ENCODE measurements at places on chromosomes 11 and 22. TPM values are rescaled to one million over a fixed set of nuclear protein-coding genes. Genes with fewer than 3 reads are reported as not detected.

DNA sequence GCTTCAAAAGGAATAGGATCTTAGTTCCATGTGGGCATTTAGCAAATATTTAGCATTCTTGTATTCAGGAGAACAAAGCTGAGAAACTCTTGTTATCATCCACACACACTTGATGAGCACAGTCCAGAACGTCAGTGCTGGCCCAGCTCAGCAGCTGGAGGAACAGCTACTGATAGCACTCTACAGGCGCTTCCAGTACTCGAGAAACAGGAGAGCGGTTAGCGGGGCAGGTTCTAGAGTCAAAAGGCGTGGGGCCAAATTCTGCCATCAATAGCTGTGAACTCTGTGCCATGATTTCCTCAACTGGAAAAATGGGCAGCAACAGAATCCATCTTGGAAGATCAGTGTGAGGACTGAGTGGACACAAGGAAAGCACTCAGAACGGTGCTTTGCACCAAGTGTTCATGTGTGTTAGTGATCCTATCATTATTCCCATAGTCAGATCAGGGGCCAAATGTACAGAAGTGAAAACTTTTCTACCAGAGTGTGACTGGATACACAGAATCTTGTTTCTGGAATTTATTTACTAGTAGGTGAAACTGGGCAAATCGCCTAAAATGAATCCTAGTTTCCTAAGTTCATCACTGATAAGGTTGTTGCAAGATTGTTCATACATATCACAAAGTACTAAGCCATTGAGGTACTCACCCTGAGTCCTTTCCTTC, 3.2 kb downstream of the JOSD1 start:
- peaks cover 54% of the 10 kb centered on the region for H3K4me1 ChIP-seq
- DNase-seq: peak; percentile 53
- H3K27me3 ChIP-seq: no peaks in the 10 kb centered on the region
- H3K4me3 ChIP-seq: no peak overlapping the region

DNA sequence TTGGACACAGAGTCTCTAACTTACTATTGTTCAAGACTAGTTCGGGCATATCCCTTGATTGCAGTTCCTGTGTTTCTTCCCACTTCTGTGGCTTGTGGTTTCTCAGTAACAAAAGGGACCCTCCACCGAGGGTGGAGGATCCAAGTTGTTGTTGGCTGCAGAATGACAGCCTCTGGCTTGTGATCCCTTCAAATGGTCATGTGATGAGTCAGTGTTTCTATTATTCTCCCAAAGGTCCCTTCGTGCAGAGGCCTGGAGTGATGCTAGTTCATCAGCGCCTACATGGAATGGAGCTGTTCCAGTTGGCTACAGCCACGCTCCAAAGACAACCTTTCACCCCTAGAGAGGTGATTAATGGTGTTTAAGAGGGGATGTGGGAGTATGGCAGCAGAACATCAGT, 2.6 kb upstream of the VWCE start:
- no peak overlapping the region for H3K4me3 ChIP-seq
- peaks cover 48% of the 10 kb centered on the region for H3K36me3 ChIP-seq
- H3K4me1 ChIP-seq: peaks cover 37% of the 10 kb centered on the region
- peaks cover 11% of the 10 kb centered on the region for H3K27me3 ChIP-seq

DNA sequence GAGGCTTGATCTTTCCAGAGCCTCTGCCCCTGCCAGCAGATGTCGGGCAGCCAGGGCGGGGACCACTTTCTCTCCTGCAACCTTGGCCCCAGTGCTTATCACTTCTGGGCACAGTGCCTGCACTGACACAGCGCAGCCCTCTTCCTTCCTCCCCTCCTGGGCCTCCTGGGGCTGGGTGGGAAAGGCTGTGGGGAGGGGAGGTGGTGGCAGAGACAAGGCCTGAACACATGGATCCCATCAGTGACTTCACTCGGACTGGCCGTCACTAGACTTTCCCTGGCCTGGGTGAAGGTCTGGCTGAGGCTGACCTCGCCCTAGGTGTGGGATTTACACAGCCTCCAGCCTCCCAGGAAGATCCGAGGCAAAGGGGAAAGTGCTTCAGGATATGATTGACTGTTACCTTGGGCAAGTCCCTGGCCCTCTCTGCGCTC, 68.1 kb downstream of the LRRC32 start:
- no peaks in the 10 kb centered on the region for H3K27me3 ChIP-seq
- no peak for DNase-seq
- peaks cover 14% of the 10 kb centered on the region for H3K4me1 ChIP-seq
- H3K36me3 ChIP-seq: no peaks in the 10 kb centered on the region

DNA sequence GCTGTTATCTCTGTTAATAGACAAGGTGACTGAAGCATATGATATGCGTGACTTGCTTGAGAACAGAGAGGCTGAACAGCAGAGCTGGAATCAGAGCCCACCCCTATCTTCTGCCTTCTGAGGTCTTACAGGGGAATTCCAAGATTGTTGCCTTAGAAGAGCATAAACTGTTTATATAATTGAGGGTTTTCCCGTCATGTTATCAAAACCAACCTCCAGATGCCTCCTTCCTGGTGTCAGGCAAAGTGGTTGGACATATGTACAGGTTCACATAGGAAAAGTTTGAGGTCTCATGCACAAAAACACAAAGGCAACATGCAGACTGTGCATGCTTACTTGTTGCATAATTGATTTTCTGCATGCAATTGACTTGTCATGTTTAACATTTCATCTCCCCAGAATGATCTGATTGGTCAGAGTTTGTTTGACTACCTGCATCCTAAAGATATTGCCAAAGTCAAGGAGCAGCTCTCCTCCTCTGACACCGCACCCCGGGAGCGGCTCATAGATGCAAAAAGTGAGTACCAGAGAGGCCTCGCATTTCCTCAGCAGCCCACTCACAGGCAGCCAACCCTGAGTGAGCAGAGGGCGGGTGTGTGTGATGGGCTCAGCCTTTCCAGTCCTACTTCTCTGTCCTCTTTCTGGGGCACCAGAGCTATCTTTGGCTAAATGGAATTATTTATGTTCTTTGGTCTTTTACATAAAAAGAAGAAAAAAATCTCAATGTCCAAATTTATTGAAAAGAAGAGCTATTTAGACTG, 88.9 kb downstream of the BMAL1 start:
- H3K27me3 ChIP-seq: no peaks in the 10 kb centered on the region
- no peak for DNase-seq
- no peaks in the 10 kb centered on the region for H3K4me1 ChIP-seq
- no peak overlapping the region for H3K27ac ChIP-seq
- H3K36me3 ChIP-seq: peaks cover 95% of the 10 kb centered on the region

GRCh38 chr11:128421577-128422330, 165.6 kb downstream of the ETS1 start:
- no peak overlapping the region for H3K4me3 ChIP-seq
- DNase-seq: no peak
- no peaks in the 10 kb centered on the region for H3K27me3 ChIP-seq
- H3K36me3 ChIP-seq: no peaks in the 10 kb centered on the region
- no peak overlapping the region for H3K27ac ChIP-seq

NRIP3 gene
- total RNA-seq: 1.3 TPM

- DNase-seq: no peak
- no peaks in the 10 kb centered on the region for H3K4me1 ChIP-seq
- H3K36me3 ChIP-seq: peaks cover 6% of the 10 kb centered on the region
- H3K27me3 ChIP-seq: no peaks in the 10 kb centered on the region
- no peak overlapping the region for H3K4me3 ChIP-seq
- H3K27ac ChIP-seq: no peak overlapping the region
Observed at GRCh38 chr11:44083906-44084305, 11.6 kb upstream of the EXT2 start.

GRCh38 chr11:70828593-70829082, 423.7 kb downstream of the SHANK2 start:
- no peak overlapping the region for H3K4me3 ChIP-seq
- peaks cover 5% of the 10 kb centered on the region for H3K4me1 ChIP-seq
- no peaks in the 10 kb centered on the region for H3K36me3 ChIP-seq
- H3K27me3 ChIP-seq: peaks cover 26% of the 10 kb centered on the region
- no peak overlapping the region for H3K27ac ChIP-seq

IL10RA gene
- total RNA-seq: 33.8 TPM

DNA sequence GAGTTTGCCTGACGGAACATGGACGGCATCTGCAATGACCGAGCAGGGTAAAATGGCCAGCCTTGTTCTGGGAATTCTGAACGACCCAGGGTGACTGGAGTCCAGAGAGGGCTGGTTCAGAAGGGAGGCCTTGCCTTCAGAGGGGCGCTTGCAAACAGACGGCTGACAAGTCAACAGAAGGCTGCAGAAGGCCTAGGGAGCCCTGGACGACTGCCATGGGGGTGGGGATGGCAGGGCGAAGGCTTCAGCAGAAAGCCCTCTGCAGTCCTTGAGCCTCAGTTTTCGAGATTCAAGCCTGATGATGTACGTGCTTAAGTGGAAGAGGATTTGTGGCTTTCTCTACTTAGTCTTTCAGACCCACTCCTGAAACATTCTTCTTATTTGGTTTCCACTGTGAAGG, 117.1 kb upstream of the TBCEL start:
- no peaks in the 10 kb centered on the region for H3K27me3 ChIP-seq
- H3K4me3 ChIP-seq: no peak overlapping the region
- H3K36me3 ChIP-seq: no peaks in the 10 kb centered on the region
- DNase-seq: no peak

DNA sequence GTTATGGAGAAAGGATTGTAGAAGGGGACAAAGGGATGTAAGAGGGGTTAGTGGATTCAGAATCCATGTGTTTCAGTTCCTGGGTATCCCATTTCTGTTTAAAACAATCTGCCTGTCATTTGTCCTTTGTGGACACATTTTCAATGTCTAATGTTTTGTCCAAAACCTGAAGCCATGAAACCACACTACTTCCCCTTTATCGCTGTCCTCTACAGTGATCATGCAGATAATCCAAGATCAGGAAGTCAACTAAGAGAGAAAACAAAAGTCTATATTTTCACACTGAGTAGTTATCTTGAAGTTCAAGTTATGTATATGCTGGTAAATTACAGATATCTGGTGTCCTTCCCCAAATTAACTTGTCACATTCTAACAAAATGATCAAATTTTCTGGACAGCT, 457.0 kb downstream of the NTM start:
- no peaks in the 10 kb centered on the region for H3K27me3 ChIP-seq
- no peaks in the 10 kb centered on the region for H3K4me1 ChIP-seq
- H3K4me3 ChIP-seq: no peak overlapping the region
- H3K27ac ChIP-seq: no peak overlapping the region

DNA sequence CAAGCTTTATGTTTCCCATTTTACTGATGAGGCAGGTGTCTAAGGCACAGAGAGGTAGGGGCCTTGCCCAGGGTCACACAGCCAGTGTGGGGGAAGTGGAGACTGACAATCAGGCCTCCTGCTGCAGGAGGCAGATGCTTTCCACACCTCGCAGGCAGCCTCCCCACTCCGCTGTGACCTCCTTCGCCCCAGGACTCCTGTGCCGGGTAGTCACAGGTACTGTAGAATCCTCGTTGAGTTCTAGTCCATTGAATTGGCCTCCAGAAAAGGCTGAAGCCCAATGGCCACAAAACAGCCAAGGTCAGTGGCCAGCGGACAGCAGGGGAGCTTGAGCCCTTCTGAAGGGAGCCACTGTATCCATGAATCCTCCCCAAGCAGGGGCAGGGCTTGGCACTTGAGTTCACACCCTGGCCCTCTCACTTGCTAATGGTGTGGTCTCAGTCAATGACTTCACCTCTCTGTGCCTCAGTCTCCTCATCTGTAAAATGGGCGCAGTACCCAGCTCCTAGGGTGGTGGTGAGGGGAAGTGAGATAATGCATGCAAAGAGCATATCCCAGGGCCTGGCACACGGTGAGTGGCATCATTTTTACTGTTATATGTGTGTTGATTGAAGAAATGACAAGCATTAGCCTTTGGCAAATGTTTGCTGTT, 1.1 kb upstream of the FXYD2 start:
- H3K4me1 ChIP-seq: peaks cover 52% of the 10 kb centered on the region
- H3K27ac ChIP-seq: peak overlapping the region; percentile 82
- peak; percentile 36 for DNase-seq
- no peaks in the 10 kb centered on the region for H3K36me3 ChIP-seq
- no peaks in the 10 kb centered on the region for H3K27me3 ChIP-seq
- H3K4me3 ChIP-seq: no peak overlapping the region

C11orf97 gene
- not detected for total RNA-seq

GRCh38 chr11:75547617-75548058, 14.4 kb upstream of the SERPINH1 start:
- H3K36me3 ChIP-seq: no peaks in the 10 kb centered on the region
- DNase-seq: peak; percentile 82
- no peaks in the 10 kb centered on the region for H3K27me3 ChIP-seq
- H3K27ac ChIP-seq: no peak overlapping the region
- peaks cover 6% of the 10 kb centered on the region for H3K4me1 ChIP-seq
- H3K4me3 ChIP-seq: no peak overlapping the region

MEI1 gene
- total RNA-seq: 2.3 TPM

GRCh38 chr11:47589584-47589976, 3.1 kb downstream of the FAM180B start:
- H3K27me3 ChIP-seq: peaks cover 28% of the 10 kb centered on the region
- H3K4me3 ChIP-seq: peak overlapping the region; percentile 8
- no peak overlapping the region for H3K27ac ChIP-seq
- H3K4me1 ChIP-seq: peaks cover 13% of the 10 kb centered on the region
- H3K36me3 ChIP-seq: peaks cover 6% of the 10 kb centered on the region

DNA sequence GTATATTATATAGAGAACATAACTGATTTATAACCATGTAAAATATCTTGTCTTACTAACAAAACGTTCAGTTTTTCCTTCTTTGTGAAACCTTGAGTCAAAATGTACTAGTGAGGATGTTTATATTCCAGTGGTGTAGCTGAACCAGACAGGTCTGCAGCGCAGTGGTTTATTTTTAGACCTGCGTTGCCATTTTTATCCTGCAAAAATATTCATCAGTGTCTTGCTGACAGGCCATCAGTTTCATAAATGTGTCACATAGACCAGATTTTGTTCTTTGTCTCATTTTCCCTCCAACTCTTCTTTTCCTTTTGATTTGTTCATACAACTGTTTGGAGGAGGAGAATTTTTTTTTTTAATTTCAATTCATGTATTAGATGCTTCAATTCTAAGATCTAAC, 43.1 kb downstream of the HSD17B12 start:
- H3K4me3 ChIP-seq: no peak overlapping the region
- no peaks in the 10 kb centered on the region for H3K4me1 ChIP-seq
- DNase-seq: no peak

MN1 gene
- 4.0 TPM for total RNA-seq

GRCh38 chr11:131737357-131737756, 366.9 kb downstream of the NTM start:
- DNase-seq: no peak
- no peak overlapping the region for H3K27ac ChIP-seq
- H3K27me3 ChIP-seq: no peaks in the 10 kb centered on the region
- no peaks in the 10 kb centered on the region for H3K4me1 ChIP-seq
- no peak overlapping the region for H3K4me3 ChIP-seq
- no peaks in the 10 kb centered on the region for H3K36me3 ChIP-seq

Measured in upper lobe of right lung (tissue), 1 donor.